ENCODE measurements at places on chromosomes 2 and 18. TPM values are rescaled to one million over a fixed set of nuclear protein-coding genes. Genes with fewer than 3 reads are reported as not detected.
A peak's percentile ranks its signal among the peaks of the same experiment; 100 is the strongest.

DNA sequence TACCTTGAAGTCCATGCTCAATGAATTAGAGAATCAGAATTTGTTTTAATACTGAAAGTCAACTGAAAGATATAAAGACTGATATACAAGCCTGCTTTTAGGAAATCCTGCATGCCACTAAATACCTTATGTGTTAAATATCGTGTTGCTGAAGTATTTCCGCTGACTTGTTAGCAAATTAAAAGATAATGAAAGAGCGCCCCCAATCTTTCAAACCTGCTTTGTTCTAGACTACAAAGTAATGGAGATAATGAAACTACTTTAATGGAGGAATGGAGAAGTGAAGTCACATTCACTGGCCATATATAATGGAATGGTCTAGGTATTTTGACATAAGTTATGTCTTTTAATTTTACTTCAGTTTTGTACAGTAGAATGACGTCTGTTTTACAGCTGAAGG is 95.7 kb downstream of the ASXL3 start:
- DNase-seq, result peak; percentile 3

- peak; percentile 26 for DNase-seq
Observed at GRCh38 chr18:35692866-35693265, 111.3 kb downstream of the GALNT1 start.

DNA sequence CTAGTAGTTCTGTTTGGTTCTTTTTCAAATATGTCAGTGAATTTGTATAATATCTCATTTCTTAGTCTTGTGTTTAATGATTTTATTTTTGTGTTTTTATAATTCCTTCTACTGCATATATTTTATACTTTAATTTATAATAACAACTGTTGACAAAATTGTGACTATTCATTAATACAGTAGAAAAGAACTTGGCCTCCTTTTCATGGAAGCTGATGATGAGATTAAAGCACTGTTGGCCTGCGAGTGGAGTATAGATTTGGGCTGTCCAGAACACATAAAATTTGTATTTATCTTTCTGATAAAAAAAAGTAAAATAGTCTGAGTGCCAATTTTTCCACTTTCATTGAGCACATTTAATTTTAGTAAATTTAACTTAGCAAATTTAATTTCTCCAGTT is 12.1 kb downstream of the CFLAR start:
- no peak for DNase-seq

Gene BUB1
- 1.3 TPM for total RNA-seq

Gene ECEL1
- not detected for total RNA-seq

Gene SP9
- total RNA-seq, result not detected

GRCh38 chr2:30165050-30165520 is 18.3 kb downstream of the YPEL5 start:
- DNase-seq, result peak; percentile 87

Gene ARL6IP6
- total RNA-seq, result 18.2 TPM

DNA sequence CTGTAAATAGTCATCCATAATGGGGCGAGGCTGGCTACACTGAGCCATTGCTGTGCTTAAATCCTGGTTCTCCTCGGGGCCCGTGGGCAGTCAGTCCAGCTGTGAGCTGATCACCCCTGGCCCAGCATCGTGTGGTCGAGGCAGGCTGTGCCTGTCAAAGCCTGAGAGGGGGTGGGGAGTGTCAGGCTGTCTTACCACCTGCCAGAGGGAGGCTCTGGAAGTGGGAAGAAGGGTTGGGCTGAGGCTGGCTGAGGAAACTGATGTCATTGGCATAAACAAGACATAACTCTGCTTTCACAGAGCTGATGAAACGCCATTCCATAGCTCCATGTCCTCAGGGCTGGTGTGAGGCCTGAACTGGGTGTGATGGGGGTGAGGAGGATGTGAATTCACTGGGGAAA is 49.7 kb downstream of the KLHL29 start:
- peak; percentile 45 for DNase-seq
